ENCODE measurements at places on chromosomes 3 and 15.

- no peak for DNase-seq
Measured at GRCh38 chr15:72562386-72562785, 88.3 kb downstream of the ARIH1 start.

DNA sequence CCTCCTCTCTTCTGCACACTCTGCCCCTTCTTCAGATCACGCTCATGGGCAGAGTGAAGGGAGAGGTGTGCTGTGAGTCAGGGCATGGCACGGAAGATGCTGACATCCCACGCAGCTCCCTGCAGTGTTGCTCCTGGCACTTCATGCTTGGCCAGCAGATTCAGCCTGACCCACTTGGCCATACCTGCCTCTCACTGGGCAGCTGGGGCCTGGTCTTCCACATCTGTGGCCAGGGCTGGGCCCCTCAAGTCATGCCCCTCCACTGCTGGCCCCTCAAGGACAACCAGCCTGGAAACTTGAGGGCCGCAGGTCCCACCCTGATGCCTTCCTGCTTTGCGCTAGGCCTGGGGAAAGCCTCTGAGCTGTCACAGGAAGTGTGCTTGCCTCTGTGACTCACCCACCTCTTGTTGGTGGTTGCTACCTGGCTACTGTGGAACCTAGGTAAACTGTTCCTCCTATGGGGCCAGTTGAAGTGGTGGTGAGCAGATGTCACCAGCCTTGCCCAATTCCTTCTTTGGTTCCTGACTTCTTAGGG, 48.7 kb downstream of the BSN start:
- DNase-seq = peak; percentile 18

GRCh38 chr3:1197051-1197450, 104.2 kb downstream of the CNTN6 start:
- DNase-seq = no peak

DNA sequence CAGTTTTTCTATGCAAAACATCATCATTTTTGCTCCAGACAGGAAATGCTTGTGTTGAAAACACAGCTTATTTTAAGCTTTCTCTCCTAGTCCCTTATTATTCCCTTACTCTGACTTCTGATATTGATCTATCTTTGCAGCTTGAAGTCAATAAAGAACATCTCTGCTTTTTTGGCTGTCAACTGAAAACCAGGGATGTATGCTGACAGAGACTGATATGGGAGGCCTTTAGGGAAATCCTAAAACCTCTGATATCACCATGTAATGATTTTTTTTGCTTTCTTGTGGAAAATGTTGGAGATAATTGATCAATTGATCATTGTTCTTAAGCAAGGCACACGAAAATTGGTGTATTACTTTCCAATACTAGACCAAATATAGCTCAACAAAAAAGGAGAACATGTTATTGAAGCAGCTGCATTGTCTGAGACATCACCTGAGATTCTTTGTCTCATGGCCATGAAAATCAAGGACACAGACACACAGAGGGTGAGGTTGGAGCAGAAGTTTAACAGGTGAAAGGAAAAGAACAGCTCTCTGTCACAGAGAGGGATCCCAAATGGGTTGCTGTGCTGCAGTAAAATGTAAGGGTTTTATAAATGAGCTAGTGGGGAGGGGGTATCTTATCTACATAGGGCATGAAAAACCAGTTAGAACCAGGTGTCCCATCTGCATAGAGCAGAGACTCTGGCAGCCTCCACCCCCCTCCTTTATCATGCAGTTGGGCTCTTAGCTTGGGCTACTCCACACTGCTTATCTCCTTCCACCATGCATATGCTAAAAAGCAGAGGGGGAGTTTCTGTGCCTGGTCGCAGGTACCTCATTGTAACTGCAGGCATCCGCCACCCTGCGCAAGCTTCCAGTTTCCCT, 17.0 kb upstream of the SENP7 start:
- no peak for DNase-seq

GRCh38 chr15:66849746-66850077, 147.7 kb downstream of the SMAD6 start:
- DNase-seq = no peak

- DNase-seq = no peak
Measured at GRCh38 chr3:126309165-126309564, 48.0 kb downstream of the KLF15 start.

DNA sequence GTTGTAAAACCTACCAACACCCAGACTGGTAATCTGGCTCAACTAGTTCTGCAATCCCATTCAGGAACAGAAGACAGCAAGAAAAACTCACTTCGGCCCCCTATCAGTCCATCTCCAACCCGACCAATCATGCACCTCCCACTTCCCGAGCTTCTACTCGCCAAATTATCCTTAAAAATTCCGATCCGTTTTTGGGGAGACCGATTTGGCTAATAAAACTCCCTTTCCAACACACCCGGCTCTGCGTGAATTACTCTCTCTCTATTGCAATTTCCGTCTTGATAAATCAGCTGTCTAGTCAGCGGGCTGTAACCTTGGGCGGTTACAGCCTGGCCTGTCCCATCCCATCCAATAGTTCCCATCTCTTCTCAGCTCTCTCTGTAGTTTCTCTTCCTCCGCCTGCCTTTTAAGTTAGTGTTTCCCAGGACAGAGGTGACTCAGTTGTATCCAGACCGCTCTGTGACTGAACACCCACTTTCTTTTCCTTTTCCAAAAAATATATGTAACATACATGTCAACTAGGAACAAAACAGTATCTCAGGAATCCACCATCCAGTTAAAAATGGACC, 780 bp upstream of the ACAD9 start:
- no peak for DNase-seq
